ENCODE measurements at places on chromosomes 1 and 21. TPM values are rescaled to one million over a fixed set of nuclear protein-coding genes. Genes with fewer than 3 reads are reported as not detected.

The FABP3 gene
- total RNA-seq: 0.40 TPM

The PALMD gene
- total RNA-seq: 8.2 TPM

The LUZP1 gene
- total RNA-seq: 17.8 TPM

The LRRC38 gene
- 4.8 TPM for total RNA-seq

The CELA3A gene
- total RNA-seq: not detected

Measured in PC-3 (cell line).